ENCODE measurements at places on chromosomes 6 and 20.
A peak's percentile ranks its signal among the peaks of the same experiment; 100 is the strongest.

- no peak for DNase-seq
Measured at GRCh38 chr20:24935140-24935539, 13.9 kb upstream of the CST7 start.

DNA sequence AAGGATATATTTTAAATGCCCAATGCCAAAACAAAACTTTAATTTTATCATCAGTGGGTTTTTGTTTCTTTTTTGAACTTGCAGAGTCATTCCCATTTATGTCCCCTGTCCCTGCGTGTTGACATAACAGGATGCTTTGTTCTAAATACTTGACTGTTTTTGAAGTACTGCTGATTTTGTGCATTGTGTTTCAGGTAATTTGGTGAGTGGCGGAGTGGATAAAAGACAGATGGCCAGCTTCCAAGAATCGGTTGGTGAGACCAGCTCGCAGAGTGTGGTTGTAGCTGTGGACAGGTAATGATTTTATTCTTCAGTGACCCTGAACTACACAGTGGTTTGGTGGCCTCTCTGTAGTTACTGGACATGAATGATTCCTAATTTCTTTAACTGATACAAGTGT is 50.5 kb upstream of the CSE1L start:
- no peak for DNase-seq

- peak; percentile 50 for DNase-seq
Measured at GRCh38 chr6:33620856-33621710, at the start of gene ITPR3. Gene ITPR3 (plus strand): TSS chr6:33621322. CDS start chr6:33621603, 281 bp downstream.

GRCh38 chr6:72975352-72975752 is 249.9 kb downstream of the KHDC1L start:
- DNase-seq = no peak

DNA sequence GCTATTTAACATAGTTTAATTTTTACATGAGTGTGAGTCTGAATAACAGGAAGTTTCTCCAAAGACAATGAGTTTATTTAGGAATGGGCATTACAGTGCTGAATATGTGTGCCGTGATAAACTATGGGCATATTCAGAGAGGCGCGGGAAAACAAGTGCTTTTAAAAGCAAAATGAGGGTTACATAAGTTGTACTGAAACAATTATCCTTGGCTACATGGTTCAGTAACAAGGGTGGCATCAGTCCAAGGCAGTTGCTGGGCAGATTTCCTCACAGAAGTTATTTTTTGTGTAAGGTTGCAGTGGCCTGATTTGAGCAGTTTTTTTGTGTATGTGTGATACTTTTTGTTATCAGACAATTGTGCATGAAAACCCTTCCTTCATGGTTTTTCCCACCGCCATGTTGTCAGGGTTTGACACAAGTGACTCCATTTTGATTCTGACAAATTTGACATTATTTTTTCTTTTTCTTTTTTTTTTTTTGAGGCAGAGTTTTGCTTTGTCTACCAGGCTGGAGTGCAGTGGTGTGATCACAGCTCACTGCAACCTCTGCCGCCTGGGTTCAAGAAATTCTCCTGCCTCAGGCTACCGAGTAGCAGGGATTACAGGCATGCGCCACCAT is 22.3 kb upstream of the PXDC1 start:
- DNase-seq = no peak

DNA sequence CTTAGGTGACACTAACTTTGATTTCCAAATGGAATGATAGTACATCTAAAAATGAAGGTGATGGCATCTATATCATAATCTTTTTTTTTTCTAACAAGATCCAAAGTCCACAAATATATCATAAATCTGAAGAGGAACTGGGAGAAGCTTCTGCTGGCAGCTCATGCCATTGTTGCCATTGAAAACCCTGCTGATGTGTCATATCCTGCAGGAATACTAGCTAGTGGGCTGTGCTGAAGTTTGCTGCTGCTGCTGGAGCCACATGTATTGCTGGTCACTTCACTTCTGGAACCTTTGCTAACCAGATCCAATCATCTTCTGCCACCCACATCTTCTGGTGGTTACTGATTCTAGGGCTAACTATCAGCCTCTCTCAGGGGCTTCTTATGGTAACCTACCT is 27.4 kb upstream of the KHDC1 start:
- no peak for DNase-seq

DNA sequence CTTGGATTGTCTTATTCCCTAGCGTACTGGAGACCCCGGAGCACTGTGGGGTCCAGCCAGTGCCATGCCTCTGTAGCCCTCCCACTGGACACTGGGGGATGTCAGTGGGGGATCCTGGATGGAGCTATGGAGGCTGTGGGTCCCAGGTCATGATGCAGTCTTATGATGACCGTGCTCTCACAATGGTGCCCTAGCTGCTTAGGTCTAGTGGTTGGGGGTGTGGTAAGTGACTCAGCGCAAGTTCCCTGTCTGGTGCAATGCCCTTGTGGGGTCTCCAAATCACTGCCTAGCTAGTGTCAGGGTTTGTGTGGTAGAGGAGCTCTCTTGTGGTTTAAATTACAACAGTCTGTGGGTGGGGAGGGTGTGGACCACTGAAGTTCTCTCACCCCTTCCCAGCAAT is 135.4 kb downstream of the CDC5L start:
- DNase-seq = no peak

- DNase-seq = no peak
Measured at GRCh38 chr6:97174471-97174870, 108.5 kb downstream of the MMS22L start.

GRCh38 chr20:59743767-59744485 is 139.6 kb downstream of the PHACTR3 start:
- no peak for DNase-seq

DNA sequence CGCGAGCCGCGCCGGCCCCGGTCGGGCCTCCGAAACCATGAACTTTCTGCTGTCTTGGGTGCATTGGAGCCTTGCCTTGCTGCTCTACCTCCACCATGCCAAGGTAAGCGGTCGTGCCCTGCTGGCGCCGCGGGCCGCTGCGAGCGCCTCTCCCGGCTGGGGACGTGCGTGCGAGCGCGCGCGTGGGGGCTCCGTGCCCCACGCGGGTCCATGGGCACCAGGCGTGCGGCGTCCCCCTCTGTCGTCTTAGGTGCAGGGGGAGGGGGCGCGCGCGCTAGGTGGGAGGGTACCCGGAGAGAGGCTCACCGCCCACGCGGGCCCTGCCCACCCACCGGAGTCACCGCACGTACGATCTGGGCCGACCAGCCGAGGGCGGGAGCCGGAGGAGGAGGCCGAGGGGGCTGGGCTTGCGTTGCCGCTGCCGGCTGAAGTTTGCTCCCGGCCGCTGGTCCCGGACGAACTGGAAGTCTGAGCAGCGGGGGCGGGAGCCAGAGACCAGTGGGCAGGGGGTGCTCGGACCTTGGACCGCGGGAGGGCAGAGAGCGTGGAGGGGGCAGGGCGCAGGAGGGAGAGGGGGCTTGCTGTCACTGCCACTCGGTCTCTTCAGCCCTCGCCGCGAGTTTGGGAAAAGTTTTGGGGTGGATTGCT is 1.3 kb downstream of the VEGFA start:
- peak; percentile 62 for DNase-seq

GRCh38 chr6:111918825-111919224 is 45.6 kb upstream of the FYN start:
- DNase-seq = no peak

GRCh38 chr6:6332811-6333244 is 12.4 kb upstream of the F13A1 start:
- DNase-seq = no peak

DNA sequence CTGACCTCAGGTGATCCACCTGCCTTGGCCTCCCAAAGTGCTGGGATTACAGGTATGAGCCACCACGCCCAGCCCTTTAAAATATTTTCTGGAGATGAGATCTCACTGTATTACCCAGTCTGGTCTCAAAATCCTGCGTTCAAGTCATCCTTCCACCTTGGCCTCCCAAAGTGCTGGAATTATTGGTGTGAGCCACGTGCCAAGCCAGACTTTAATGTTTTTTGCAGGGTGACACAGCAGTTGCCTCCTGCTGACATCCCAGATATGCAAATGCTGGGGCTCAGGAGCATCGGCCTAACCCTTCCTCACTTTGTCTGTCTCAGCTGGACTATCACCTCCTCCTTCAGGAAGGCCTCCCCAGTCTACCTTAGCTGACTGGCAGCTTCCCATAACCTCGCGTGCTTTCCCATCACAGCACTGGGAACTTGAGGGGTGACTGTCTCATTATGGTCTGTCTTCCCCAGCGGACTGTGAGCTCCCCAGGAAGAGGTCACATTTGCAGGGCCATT is 14.3 kb upstream of the ID1 start:
- DNase-seq = no peak

DNA sequence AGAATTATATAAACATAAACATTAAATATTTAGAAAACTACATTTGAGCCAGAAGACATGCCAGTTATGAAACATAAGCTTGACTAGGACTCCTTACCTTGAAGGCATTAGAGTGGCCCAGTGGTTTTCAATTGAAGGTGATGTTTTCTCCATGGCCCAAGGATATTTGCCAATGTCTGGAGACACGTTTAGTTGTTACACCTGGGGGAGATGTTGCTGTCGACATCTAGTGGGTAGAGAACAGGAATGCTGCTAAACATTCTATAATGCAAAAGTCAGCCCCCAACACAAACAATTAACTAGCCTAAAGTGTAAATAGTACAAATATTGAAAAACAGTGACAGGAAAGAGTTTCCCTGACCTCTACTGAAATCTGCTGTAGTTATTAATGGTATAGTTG is 200.9 kb upstream of the HS3ST5 start:
- no peak for DNase-seq

- DNase-seq = no peak
Measured at GRCh38 chr20:38121741-38122140, 43.3 kb downstream of the TGM2 start.

DNA sequence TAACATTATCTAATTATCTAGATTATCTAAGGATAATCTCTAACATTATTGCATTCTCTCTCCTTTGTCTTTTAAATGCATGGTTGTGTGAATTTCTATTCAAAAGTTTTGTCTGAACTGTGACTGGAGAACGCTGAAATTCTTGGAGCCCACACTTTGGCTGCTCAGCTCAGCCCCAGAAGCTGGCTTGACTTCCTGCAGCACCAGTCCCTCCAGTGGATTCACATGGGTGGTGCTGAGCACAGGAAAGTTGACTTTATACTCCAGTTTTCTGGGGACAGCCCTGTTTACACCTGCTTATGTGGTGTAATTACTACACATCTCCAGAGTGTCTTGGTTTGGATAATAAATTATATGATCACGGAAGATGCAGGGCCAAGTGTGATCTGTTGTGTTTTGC is 255.1 kb upstream of the NOX3 start:
- no peak for DNase-seq

DNA sequence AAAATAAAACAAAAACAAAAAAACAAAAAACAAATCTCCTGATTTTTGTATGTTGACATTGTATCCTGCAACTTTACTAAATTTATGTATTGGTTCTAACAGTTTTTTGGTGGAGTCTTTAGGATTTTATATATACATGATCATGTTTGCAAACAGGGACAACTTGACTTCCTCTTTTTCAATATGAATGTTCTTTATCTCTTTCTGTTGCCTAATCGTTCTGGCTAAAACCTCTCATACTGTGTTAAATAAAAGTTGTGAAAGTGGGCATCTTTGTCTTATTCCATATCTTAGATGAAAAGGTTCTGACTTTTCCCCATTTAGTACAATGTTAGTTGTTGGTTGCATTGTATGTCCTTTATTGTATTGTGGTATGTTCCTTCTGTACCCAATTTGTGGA is 261.7 kb upstream of the NOX3 start:
- DNase-seq = no peak

GRCh38 chr20:48404598-48404997 is 423.2 kb downstream of the PREX1 start:
- no peak for DNase-seq

DNA sequence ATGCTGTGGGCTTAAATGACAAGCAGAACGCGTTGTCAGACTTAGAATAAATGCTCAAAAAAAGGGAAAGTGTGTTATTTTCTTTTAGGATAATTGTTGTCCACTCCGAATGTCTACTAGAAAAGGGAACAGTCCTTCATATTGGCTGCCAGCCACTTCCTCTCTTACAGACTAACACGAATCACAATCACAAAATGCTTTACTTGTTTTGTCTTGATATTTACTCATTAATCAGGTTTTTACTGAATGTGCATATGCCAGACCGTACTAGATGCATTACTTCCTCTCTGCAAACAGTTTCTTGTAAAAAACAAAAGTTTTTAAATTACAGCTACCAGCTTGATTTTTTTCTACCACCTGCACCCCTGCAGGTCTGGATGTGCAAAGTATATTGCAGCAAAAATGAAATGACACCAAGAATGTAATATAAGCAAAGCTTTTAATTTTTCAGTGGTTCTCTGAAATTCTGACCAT is 821 bp downstream of the DHX35 start:
- DNase-seq = no peak

DNA sequence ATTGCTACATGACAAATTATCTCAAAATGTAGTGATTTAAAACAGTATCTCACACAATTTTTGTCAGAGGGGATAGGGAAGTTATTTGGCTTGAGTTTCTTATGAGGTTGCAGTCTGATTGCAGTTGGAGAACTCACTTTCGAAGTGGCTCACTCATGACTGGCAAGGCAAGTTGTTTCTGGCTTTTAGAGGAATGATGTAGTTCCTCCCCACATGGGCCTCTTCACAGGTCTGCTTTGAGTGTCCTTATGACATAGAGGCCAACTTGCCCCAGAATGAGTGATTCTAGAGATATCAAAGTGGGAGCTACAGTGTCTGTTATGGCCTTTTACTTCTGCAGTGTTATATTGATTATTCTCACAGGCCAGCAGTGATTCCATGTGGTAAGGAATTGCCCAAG is 6.1 kb downstream of the DOP1A start:
- no peak for DNase-seq

DNA sequence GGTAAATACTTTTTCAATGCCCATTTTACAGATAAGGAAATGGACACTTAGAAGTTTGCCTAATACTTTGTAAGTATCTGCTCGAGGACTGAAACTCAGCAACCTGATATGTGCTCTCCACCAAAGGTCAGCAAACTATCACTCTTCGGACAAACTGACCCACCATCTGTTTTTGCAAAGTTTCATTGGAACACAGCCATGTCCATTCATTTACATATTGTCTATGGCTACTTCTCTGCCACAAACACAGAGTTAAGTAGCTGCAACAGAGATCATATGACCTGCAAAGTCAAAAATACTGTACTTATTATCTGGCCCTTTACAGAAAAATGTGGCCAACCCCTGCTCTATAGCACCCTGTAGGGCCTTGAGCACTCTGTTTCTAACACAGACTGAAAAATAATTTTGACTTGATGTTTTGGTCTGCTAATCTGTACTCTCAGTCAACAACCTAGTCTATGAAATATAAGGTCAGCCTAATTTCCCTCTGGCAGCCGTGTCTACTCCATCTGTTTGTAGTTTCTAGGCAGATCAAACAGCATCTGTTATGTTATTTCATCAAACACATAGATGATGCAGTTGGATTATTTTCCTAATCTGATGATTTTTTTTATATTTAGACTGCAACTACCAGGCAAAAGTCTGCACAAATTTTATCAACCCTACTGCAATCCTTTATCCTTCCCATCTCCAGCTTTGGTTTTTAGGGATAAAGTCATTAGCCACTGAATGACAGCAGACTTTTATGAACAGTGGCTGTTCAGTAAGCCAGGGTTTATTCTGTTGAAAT is 41.4 kb upstream of the BEND6 start:
- DNase-seq = no peak

Measured in stimulated activated CD4-positive, alpha-beta T cell treated with anti-CD3 and anti-CD28 coated beads, Interleukin-12 subunit alpha, Interleukin-12 subunit beta, amount 100 ng/mL, for 48 hours (primary cell).